Retina (tissue), 1 donor: ENCODE measurements at places on chromosomes 2 and 18.

DNA sequence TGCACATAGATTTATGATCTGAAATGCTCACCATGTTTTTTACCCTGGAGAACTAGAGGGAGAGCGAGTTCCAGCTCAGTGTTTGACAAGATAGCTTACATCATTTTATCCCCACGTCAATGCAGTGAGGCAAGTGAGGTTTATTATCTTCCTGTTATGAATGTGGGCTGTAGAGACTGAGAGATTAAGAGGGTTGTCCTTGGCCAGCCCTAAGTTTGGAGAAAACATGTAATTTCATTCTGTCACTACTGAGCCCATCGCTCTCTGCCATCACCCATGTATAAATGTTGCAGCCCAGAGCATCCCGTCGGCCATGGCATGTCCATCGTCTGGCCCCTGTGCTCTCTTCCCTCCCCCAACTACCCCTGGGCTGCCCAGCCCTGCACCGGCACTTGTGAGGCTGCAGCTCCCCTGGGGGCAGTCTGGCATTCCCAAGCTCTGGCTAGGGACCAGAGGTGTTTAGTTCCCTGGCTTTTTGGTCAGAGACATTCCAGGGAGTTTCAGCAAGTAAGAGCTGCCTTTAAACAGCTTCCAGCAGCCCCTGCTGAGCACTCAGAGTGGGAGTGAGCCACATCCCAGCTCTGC is 136.7 kb downstream of the ANTXR1 start:
- DNase-seq, result no peak

DNA sequence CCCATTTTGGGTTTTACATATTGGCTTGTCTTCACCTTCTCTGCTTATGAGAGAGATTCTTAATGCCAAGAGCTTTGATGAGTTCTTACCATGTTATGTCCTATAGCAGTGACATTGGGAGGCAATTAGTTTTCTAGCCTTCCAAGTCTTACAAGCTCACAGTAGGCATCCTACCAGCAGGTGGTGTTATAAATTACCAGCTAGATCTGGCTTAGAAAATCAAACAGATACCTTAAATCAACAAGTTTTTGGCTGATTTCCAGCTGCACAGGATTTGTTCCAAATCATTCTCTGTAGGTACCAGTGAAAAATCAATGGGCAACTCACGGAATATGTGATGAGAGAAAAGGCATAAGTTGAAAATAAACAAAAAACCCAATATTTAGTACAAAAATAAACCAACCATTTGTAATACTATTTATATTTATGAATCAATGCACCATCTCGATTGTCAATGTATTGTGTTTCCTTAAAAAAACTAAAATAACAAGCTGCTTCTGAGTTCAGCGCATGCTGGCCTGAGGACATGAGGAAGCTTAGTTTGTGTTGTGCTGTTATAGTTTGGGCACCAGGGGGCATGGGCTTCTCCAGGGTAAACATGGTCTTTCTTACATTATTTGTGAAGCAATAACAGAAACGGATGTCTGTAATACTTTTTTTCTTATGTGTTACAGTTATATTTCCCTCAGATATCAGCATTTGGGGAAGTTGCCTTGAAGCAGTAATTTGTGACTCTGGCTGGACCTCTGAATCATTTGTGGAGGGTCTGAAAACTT is 34.1 kb upstream of the NXPH2 start:
- DNase-seq, result no peak

DNA sequence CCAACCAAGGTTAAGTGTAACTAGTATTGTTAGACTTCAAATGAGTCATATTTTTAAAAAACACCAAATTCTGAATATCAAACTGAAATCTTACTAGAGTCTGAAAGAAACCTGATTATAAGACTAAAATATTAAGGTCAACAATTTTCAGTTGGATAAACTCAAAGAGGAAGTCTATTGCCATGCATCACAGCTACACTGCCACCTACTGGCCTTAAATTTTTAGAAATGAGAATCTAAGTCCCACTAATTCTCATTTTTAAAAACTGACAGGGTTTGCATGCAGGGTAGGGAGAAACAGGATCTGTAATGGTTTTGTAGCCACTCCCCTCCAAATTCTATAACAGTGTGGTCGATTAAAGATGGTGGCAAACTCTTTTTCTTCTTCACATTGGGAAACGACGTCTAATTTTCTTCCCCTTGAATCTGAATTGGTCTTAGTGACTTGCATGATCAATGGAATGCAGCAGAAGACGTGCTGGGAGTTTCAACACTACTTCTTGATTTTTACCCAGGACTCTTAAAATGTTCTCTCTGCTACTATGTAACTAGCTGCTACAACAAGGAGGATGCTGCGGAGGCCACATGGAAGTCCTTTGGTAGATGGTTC is 176.1 kb upstream of the SESTD1 start:
- DNase-seq, result no peak

DNA sequence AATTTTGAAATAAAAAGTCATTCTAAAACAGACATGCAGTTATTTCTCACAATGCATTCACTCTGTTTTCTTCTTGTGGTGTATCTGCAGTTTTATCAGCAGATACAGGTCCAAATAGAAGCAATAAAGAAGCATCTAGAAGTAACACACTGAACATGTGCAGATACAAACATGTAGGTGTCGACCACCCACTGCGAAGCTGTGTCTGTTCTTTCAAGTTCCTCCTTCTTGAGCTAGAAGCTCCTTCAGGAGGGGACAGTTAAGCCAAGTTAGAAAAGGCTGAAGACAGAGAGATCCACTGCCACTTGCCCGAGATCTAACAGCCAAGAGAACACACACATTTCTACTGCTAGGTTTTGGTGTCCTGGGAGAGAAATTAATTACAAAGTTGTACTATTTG is 30.1 kb downstream of the WDFY1 start:
- DNase-seq, result no peak

DNA sequence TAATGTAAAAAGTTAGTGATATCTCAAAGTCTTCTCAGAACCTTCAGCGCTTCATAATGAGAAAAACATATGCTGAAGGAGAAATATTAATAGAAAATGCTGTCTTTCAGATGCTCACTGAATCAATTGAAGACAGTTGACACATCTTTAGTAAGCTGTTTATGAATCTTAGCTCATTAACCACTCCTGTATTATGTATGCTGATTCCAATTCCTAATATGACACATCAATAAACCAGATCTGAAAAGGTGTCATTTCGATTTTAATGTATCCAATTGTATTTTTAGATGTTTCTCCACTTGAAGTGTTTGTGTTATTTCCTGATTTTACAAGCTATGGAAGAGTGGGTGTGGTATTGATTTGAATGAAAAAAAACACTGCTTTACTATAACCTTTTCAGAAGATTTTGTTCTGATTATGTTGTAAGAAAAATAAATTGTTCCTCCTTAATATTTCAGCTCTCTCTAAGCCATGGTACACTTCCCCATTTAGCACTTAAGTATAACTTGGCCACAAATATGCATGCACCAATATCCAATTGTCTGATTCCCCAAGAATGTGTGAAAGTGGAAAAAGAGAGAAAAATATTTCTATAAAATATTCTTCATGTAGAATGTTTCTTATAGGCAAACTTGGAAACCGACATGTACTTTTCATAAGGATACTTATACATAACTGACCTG is 569.8 kb downstream of the ARHGAP15 start:
- DNase-seq, result no peak

DNA sequence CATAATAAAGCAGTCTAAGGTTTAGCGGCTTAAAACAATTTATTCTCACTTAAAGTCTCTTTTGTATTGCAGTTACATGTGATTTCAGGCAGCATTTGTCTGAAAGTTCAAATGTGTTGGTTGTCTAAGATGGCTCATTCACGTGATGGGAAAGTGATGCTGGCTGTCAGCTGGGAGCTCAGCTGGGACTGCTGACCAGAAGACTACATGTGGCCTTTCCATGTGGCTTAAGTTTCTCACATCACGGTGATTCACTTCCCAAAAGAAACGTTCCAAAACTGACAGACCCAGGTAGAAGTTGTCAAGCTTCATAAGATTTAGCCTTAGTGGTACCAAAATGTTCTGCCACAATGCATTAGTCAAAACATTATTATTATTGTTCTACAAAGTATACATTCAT is 76.9 kb downstream of the TMEM131 start:
- DNase-seq, result no peak

GRCh38 chr2:231467613-231468530 is 3.6 kb upstream of the NCL start:
- no peak for DNase-seq

GRCh38 chr2:236656166-236656565 is 86.5 kb downstream of the ACKR3 start:
- no peak for DNase-seq

DNA sequence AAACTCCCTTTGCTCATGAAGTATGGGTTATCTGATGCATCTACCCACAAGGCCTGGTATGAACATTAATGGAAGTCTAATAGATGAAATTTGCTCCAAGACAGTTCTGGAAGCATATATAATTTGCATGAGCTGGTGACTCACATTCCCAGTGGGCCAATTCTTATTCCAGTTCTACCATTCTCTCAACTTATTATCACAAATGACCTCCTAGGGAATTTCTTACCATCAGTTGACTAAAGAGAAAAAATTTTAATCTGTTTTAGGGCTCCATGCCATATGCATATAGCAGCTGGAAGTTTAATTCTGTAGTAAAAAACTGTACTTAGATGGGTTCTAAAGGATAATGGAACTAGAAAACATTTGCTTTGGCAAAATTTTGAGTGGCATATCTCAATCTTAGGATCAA is 165.2 kb upstream of the COL3A1 start:
- no peak for DNase-seq

GRCh38 chr18:41700416-41700815 is 254.6 kb upstream of the PIK3C3 start:
- peak; percentile 28 for DNase-seq

GRCh38 chr2:33214436-33214835 is 262.0 kb upstream of the RASGRP3 start:
- no peak for DNase-seq

- DNase-seq, result no peak
Observed at GRCh38 chr2:54760310-54760709, 36.8 kb downstream of the EML6 start.

DNA sequence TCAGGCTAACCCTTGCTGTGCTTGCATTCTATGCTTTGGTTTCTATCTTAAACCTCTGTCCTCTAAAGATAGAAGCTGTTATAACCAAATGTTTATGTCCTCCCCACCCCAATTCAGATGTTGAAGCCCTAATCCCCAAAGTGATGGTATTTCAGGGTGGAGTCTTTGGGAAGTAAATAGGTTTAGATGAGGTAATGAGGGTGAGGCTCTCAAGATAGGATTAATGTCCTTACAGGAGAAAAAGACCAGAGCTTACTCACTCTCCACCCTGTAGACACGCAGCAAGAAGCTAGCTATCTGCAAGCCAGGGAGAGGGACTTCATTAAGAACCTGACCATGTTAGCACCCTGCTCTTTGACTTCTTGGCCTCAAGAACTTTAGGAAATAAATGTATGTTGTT is 362.5 kb downstream of the ERBB4 start:
- no peak for DNase-seq

DNA sequence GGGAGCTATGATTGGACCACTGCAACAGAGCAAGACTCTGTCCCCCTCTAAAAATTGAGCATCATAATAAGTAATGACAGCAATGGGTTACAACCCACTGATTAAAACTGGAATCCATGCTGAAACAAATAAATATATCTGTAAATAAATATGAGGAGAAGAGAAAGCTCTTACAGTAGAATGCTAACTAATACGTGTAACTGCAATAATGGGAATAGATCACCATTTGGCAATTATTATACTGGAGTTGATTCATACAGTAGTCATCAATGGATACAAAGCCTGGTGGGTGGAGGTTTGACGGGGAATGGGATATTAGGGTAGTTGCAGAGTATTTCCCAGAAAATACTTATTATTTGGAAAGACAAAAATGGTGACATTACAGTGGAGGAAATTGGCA is 6.1 kb upstream of the INO80B start:
- no peak for DNase-seq

DNA sequence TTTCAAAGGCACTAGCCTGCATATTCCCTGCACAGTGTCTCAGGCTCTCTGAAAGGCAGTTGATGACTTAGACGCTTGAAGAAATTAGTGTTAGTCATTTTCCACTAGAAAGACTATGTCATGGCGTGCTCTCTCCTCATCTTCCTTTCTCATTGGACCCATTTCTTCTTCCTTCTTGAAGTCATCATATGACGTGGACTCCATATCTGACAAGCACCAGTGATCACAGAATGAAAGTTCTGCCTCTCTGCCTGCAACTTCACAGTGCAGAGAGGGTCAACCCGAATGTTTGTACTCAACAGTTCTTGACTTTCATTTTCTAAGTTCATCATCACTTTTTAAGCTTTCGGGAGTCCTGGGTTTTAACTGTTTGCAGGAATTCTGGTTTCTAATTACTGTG is 63.7 kb upstream of the CYRIA start:
- no peak for DNase-seq

DNA sequence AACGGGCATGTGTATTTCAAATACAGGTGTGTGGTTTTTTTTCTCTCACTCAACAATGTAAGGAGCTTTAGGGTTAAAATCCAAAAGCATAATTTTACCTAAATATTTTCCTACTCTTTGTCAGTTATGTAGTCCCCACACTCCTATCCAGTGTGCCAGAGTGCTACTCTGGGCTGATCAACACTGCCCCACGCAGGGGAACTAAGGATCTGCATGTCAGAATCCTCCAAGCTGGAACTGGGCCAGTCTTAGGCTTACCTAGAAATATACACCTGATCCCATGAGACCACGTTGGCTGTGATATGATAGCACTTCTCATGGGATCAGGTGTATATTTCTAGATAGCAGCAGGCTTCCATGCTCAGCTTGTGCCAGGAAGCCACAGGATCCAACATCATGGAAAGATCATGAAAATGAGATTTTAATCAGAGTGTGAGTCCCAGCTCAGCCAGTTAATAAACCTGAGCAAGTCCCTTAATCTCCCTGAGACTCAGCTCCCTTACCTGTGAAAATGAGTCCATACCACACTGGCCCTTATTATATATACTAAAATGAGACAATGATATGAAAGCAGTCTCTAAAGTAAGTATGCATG is 29.7 kb downstream of the CCDC141 start:
- DNase-seq, result peak; percentile 22

DNA sequence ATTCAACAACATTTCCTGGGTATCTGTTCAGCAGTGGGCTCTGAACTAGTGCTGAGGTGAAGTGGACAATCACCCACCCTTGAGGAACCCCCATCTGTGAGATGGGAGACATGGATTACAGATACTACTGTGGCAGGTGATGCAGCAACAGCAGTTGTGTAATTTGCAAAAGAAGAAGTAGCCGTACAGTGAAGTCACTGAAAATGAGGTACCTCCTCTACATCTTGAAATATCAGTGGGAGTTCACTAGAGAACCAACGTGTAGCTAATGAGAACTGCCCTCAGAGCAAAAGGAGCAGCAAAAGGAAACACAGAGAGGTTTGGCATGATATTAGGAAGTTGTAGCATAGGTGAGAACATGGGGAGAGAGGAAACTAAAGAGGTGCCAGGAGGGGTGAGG is 41.3 kb downstream of the VSNL1 start:
- DNase-seq, result no peak
